K562 (cell line): ENCODE measurements at places on chromosomes 11 and 22.
A peak's percentile ranks its signal among the peaks of the same experiment; 100 is the strongest.

GRCh38 chr11:68137833-68138232 lies 16.6 kb upstream of the CHKA start:
- DNase-seq = no peak

GRCh38 chr11:78313898-78314297 lies 103.7 kb downstream of the GAB2 start:
- DNase-seq = no peak

- DNase-seq = no peak
These were observed 21.2 kb downstream of the PTPRJ start for GRCh38 chr11:48001438-48002021.

- DNase-seq = no peak
These were observed 77.7 kb downstream of the PTPRJ start for GRCh38 chr11:48058064-48058463.

DNA sequence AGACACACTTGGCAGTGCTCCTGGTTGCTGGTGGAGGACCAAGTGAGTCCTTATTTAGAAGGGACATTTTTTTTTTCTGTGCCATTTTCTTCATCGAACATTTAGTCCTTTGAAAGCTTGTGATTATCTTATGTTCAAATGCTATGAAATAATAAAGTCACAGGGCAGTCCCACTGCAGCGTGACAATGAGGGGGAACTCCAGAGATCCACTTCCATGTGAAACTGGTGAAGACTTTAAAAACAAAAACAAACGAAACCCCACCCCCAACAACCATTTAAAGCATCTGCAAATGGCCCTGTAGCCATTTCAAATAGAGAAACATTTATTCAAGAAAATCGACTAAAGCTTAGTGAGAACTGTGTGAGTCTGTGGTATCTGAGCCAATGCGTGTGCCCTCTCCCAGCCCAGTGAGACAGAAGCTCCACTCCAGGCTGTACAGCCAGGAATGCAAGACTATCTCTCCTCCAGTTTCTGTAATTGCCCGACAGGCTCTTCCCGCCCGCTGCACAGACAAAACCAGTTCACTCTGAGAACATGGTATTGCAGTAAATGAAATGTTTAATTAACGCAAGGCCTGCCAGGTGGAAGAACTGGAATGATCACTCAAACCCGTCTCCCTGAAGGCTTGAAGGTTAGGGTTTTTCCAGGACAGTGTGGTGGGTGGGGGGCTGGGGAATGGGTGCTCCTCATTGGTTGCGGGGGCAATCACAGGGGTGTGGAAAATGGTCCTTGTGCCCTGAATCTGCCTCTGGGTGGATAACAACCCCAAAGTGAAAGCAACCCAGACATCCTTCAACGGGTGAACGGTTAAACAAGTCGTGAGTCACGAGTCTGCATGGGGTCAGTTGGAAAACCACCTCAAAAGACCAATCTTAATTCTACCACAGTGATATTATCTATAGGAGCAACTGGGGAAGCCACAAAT lies 8.4 kb downstream of the KRTAP5-6 start:
- DNase-seq = no peak

GRCh38 chr11:69909561-69910518 lies 90.6 kb upstream of the FGF3 start:
- DNase-seq = peak; percentile 47

- DNase-seq = no peak
These were observed 2.4 kb downstream of the TIMP3 start for GRCh38 chr22:32803738-32804435.

- no peak for DNase-seq
These were observed 58.2 kb upstream of the RRAS2 start for GRCh38 chr11:14417186-14417585.

DNA sequence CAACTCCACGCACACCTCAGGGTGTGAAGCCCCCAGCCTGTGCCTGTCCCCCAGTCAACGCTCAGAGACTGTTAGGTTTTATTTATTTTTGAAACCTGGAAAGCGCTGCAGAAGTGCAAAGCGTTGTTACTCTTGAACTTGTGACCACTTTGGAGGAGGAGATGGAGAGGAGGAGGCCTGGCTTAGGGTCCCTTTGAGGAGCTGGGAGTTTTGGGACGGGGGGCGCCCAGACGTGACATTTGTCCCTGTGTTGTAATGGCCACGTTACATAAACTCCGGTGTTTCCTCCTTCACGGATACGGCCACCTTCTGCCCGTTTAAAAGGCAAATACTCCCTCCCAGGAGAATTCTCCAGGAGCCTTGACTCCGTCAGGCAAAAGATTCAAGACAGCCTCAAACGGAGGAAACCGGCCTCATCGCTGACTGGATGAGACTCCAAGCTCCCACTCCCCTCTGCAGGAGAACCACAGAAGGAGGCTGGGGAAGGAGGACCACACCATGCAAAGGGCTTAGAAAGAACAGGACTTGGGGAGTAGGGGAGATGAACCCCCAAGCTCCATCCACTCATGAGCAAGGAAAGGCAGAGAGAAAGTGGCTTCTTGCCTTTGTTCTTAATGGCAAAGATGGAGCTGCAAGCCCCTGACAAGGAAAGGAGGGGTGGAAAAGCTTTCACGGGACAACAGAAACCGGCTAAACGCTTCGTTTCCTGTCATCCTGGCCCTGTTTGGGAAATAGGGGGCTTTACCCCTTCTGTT lies 630 bp downstream of the PIK3IP1 start:
- no peak for DNase-seq

- no peak for DNase-seq
These were observed 53.5 kb downstream of the VSIG10L2 start for GRCh38 chr11:125999234-125999880.

GRCh38 chr11:95465887-95466286 lies 234.9 kb upstream of the SESN3 start:
- no peak for DNase-seq

DNA sequence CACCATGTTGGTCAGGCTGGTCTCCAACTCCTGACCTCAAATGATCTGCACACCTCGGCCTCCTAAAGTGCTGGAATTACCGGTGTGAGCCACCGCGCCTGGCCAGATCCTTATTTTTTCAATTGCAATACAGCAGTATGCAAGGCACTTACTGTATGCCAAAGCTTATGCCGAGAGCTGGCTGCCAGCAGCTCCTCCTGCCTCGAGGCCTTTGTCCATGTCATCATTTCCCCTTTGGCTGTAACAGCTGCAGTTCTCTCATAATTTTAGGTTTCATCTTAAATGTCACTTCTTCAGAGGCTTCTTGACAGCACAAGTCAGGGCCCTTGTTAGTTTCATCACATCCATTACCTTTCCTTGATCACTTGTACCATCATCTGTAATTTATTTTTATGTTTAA lies 1.5 kb upstream of the SREBF2 start:
- no peak for DNase-seq

GRCh38 chr22:24930678-24931077 lies 15.8 kb downstream of the LHFPL7 start:
- DNase-seq = no peak

DNA sequence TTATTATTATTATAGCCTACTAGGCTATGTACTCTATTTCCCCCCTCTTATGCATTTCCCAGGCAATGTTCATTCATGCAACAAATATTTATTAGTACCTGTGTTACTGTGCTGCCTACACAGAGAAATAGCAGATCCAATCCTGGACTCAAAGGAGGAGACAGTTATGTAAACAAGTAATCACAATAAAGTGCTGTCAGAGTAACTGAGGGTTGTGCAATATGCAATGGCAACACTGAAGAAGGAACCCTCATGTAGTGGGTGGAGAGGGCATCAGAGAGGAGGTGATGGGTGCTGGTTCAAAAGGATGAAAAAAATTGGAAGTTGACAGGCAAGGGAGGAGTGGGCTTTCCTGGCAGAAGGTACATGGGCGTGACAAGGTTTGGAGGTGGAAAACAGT lies 886 bp upstream of the P4HA3 start:
- DNase-seq = no peak

DNA sequence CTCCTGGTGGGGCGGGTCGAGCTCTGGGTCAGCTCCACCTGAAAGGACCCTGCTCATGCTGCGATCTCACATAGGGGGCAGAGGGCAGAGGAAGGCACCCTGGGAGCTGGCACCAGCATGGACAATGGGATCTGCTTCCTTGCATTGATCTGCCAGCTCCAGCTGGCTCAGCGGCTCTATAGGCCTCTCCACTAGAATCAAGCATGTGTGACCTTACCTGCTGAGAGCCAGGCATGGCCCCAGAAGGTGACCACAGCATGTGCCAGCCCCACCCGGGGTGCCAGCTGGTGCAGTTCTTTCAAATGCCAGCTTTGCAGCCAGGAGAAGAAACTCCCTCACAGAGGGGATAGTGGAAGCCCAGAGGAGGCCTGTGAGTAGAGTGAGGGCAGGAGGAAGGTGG lies 22.0 kb upstream of the KLHL35 start:
- no peak for DNase-seq

DNA sequence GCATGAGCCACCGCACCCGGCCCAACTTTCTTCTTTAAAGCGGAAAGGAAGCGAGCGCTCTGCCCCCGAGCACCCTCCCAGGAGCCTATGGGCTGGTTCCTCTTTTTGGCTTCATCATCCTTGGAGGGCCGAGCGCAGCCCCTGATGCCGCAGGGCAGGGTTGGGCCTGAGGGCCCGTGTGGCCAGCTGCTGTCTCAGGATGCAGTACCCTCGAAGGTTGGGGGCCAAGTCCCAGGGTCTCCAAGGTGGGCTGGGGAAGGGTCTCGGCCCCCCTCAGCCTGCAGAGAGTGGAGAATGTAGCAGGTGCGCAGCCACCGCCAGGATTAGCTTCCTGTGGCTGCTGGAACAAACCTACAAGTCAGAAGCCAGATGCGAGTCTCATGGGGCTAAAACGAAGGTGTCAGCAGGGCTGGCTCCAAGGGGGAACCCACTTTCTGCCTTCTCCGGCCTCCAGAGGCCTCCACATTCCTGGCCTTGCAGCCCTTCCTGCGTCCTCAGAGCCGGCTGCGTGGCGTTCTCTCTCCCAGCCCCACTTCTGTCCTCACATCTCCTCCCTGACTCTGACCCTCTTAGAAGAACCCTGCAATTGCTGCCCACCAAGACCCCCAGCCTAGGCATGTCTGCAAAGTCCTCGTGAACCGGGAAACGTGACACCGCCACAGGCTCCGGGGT lies 2.9 kb downstream of the PANX2 start:
- no peak for DNase-seq

DNA sequence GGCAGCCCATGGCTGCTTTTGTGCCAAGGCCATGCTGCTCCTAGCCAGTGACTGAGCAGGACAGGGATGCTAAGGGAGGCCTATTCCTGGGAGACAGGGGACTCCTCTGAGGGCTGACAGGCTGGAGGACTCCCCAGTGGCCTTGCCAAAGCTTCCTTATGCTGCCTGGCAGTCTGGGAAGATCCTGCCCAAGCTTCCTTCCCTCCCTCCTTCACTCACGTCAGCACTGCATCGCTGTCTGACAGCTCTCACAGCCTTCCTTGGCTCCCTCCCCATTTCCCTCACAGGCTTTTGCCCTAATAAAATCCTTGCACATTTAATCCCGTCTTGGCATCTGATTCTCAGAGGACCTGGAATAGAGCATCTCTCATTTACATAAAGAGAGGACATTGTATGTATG lies 26.5 kb downstream of the HTR3A start:
- DNase-seq = no peak

GRCh38 chr11:111851636-111852035 lies 19.7 kb downstream of the ALG9 start:
- DNase-seq = no peak

DNA sequence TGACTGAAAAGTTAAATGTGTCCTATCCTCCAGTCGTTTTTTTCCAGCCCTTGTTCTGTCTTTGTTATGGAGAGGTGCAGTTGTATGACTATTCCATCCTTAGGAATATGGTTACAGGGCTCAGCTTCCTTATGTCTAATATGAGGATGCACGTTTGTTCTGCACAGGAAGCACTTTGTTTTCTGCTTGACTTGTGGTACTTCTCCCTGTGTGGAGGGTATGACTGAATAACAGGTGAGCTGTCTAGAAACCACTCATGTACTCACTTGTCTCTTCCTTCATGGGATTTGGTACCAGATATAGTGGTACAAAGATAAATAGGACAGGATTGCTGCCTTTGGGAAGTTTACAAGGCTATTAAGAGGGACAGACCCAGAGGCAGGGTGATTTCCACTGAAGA lies 17.4 kb downstream of the CABIN1 start:
- no peak for DNase-seq

GRCh38 chr11:45517171-45517770 lies 148.2 kb downstream of the CHST1 start:
- no peak for DNase-seq

DNA sequence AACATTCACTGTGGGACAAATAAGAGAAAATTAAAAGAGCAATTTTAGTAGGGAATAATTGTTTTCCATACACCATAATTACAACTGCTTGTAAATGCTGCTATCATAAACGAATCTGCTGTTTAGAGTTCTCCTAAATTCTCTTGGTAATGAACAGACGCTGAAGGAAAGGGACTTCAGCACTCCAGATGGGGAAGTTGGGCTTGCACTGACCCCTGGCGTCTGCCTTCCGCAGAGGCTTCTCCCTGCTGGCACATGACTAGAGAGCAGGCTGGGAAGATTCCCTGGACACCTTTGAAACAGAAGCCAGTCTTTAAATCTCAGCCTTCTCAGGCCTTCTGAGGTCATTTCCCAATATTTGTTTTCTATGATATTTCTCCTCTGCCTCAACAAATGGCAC lies 84.1 kb downstream of the NXPE2 start:
- DNase-seq = peak; percentile 59

DNA sequence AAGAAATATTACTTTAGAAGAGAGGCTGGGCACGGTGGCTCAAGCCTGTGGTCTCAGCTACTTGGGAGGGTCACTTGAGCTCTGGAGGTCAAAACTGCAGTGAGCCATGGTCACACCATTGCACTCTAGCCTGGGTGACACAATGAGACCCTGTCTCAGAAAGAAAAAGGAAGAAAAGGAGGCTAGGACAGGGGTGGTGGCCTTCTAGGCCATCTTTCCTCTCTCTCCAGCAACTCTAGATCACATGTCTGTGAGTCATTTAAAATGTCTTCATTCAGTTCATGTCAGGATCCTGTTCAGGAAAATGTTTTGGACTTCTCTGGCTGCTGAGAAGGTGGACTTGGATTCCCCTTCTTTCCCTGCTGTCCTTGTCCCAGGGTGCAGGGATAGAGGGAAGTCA lies 53.3 kb downstream of the PPFIA1 start:
- DNase-seq = no peak

- DNase-seq = no peak
These were observed 34.9 kb upstream of the TRPC6 start for GRCh38 chr11:101618709-101619108.

DNA sequence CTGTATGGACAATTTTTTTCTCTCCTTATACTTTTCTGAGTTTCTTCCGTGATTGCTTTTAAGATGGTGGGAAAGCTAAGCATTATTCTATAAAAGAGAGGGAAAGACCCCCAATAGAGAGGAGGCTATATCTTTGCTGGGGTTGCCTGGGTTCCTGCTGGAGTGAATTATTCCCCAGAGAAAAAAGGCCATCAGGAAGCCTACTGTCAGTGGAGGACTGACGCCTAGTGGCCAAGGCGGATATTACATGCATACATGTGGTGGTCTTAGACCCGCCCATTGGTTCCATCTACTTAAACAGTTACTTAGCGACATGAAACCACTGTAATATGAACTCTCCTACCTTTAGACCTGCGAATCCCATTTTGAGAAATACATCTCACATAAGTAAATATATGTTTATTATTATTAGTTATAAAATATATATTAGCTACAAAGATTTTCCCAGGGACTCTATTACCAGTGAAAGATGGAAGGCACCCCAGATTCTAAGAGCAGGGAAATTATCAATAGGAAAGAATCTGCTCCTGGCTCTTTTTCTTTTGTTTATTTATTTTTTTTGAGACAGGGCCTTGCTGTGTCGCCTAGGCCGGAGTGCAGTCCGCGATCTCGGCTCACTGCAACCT lies 15.7 kb upstream of the PGA3 start:
- peak; percentile 81 for DNase-seq
